ENCODE measurements at places on chromosomes 16 and 17.

DNA sequence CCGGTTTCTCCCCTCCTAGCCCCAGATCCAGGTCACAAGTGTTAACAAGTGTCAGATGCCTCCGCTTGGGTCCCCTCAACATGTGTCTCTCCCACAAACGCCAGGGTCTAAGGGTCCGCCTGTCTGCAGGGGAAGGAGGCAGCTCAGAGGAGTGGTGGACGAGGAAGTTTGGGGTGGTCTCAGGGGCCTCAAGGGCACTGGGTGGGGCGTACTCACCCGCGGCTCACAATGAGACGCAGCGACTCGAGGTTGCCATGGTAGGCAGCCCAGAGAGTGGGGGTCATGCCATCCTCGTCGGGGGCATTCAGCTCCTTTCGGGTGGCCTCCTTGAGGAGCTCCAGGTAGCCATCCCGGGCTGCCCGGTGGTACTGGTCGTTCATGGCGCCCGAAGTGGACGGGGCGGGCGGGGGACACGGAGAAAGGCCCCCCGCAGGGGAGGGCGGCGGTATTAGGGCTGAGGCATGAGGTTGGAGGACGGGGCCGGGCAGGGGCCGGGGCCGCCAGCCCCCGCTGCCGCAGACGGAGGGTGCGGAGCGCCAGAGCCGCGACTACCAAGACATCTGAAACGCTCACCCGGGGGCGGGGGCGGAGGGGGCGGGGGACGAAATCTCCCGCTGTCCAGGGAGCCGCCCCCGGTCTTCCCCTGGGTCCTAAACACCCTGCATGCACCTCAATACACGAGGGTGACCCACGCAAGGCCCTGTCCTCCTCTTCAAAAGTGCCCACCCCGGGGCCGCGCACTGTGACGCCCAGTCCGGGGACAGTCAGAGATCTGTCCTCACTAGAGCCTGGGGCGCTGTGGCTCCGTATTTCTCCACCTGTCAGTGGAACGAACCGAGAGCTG lies at the start of gene USH1G:
Gene USH1G (minus strand): TSS at position 562 of the 844 bp plus-strand sequence. CDS start 182 bp downstream, at position 380.
- no peak for DNase-seq

GRCh38 chr17:36918211-36918691 lies 19.0 kb upstream of the LHX1 start:
- DNase-seq: no peak

DNA sequence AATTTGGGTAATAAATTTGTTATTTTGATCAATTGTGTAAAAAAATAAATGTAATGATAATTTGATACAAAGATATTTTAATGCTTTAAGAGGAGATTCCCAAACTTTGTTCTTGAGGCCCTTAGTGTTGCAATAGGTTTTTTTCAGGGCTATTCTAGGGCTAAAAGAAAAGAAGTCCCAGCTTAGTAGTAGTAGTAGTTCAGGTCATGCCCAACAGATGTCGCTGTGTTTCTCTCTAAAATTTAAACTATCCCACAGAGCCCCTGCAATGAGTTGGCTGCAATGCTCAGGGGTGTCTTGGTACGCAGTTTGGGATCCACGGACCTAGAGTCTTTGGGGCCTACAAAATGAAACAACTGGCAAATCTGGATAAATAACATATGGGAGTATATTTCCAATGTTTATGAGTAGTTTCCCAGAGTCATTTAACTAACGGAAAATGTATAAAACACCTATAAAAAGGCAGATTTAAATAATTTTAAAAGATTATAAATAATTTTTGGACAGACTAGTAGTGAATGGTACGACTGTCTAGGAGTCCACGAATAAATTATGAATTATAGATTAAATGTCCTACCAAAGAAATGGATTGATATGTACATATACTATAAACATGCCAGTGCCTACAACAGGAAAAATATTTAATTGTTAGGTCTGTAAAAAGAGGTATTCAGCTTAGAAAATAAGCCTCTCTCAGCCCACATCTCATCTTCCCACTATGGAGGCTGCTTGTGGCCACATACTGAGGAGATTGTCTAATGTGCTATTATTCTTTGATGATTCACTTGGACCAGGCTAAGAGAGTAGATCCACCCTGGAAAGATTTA lies 228.5 kb upstream of the PMFBP1 start:
- DNase-seq: no peak

- no peak for DNase-seq
Observed at GRCh38 chr17:36994438-36994837, 45.7 kb downstream of the AATF start.

DNA sequence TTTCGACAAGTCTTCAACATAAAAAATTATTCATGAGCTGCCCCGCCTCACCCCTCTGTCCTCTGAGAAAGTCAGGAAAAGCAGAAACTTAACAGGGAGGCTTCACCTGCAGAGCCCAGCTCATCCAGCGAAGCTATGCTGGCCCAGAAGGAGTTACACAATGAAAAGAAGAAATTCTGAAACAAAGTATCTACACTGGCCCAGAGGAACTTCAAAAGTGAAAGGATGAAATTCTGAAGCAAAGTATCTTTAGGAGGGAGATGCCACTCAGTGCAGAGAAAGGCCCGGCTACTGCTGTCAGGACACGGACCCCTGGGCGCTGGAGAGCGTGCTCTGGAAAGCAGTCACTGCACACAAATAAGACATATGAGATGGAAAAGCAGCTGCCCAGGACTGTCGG lies 1.6 kb downstream of the GALNS start:
- no peak for DNase-seq

GRCh38 chr17:29121442-29121841 lies 58.8 kb downstream of the MYO18A start:
- no peak for DNase-seq

- DNase-seq: no peak
Observed at GRCh38 chr17:40371261-40371929, 6.9 kb upstream of the GJD3 start.

DNA sequence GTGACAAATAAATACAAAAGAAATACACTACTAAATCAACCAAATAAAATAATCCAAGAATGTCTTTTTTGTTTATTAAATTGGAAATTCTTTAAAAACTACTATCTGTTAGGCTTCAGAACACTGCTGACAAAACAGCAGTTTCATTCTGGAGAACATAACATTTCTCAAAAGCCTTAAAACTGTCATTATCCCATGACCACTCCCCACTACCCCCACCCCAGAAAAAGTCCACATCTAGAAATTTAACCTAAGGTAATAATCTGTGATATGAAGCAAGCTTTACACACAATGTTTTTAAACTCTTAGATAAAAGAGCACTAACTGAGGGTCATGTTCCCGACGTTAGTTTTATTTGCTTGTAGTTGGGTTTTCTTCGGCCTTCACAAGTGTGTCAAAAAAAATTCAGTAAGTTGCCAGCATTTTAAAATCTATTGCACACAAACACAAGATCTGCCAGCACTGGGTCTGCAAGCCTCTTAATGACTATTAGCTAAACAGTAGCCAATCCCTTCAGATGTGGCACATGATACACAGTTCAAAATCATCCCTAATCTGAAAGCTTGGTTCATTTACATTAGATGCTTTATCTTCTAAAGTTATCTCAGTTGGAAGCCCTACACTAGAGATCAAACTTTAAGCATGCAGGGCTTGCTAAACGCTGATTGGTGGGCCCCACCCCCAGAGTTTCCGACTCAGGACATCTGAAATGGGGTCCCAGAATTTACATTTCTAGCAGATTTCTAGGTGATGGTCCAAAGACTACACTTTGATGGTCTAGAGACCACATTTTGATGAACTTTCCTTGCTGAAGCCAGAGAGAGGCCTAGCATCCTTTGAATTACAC lies 75.2 kb downstream of the KANSL1 start:
- DNase-seq: no peak

- DNase-seq: no peak
Observed at GRCh38 chr17:68884888-68885287, 70.3 kb downstream of the ABCA8 start.

- DNase-seq: no peak
Observed at GRCh38 chr16:81358860-81359259, 44.1 kb downstream of the GAN start.
